Activated CD4-positive, alpha-beta T cell treated with anti-CD3 and anti-CD28 coated beads, Interleukin-2, amount 10 ng/mL, durations not matched to agents 7 days and 5 days (primary cell): ENCODE measurements at places on chromosomes 2 and 18. TPM values are rescaled to one million over a fixed set of nuclear protein-coding genes. Genes with fewer than 3 reads are reported as not detected.
A peak's percentile ranks its signal among the peaks of the same experiment; 100 is the strongest.

- no peak for DNase-seq
- peaks cover 9% of the 10 kb centered on the region for H3K36me3 ChIP-seq
- no peak overlapping the region for H3K4me3 ChIP-seq
- H3K4me1 ChIP-seq: peaks cover 46% of the 10 kb centered on the region
Measured at GRCh38 chr2:134140251-134140661, 113.6 kb upstream of the MGAT5 start.

DNA sequence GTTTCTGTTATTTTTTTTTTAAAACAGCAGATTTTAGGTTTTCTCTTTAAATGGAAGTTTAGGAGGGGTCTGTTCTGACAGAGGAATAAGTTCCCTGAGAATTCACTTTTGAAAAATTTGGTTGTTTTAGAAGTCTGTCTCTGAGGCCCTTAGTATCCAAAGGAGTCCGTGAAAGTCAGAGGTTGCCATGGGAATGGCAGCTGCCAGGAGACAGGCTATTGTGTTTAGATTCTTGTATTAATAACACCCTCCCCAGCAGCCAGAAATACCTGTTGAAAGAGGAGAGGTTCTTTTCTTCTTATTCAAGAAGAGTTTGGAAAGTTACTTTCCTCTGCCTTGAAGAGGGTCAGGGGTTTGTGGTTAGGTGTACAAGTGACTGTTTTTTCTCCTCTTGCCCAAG is 29.5 kb downstream of the TNP1 start:
- H3K27ac ChIP-seq: no peak overlapping the region
- H3K4me3 ChIP-seq: no peak overlapping the region
- H3K27me3 ChIP-seq: peaks cover 23% of the 10 kb centered on the region
- DNase-seq: no peak
- H3K4me1 ChIP-seq: no peaks in the 10 kb centered on the region
- no peaks in the 10 kb centered on the region for H3K36me3 ChIP-seq

DNA sequence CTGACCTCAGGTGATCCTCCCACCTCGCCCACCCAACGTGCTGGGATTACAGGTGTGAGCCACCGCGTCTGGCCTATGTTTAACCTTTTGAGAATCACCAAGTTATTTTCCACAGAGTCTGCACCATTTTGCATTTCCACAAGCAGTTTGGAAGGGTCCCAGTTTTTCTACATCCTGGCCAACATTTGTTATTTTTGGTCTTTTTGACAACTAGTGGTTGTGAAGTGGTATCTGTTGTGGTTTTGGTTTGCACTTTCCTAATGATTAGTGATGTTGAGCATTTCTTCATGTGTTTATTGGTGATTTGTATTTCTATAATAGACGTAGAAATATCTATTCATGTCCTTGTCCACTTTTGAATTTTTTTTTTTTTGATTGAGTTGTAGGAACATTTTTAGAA is 67.9 kb downstream of the BIRC6 start:
- no peaks in the 10 kb centered on the region for H3K27me3 ChIP-seq
- no peak overlapping the region for H3K4me3 ChIP-seq
- H3K27ac ChIP-seq: no peak overlapping the region

Gene AAMP
- total RNA-seq: 51.1 TPM

- H3K4me1 ChIP-seq: no peaks in the 10 kb centered on the region
- no peak for DNase-seq
- H3K4me3 ChIP-seq: no peak overlapping the region
- H3K36me3 ChIP-seq: no peaks in the 10 kb centered on the region
- H3K27me3 ChIP-seq: peaks cover 4% of the 10 kb centered on the region
Measured at GRCh38 chr2:218826791-218827190, 4.8 kb downstream of the PRKAG3 start.

DNA sequence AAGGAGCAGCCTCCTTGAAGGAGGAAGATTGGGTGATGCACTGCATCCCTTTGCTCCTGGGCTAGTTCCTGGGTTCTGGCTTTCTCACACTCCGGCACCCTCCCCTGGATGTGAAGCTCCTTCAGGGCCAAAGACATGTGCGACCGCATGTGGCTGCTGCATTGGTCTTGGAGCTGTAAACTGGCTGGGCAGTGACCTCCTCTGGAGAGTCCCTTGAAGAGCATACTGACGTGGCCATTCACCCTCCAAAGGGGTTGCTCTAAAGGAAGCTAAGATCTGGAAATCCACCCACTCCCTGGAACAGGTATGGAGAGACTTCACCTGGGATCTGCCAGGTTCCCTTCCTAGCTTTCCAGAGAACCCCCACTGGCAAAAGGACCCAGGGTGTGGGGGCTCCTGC is 62.1 kb downstream of the TMEM17 start:
- H3K4me3 ChIP-seq: no peak overlapping the region
- no peaks in the 10 kb centered on the region for H3K27me3 ChIP-seq
- no peaks in the 10 kb centered on the region for H3K36me3 ChIP-seq
- H3K4me1 ChIP-seq: no peaks in the 10 kb centered on the region

GRCh38 chr2:219199470-219200211 is 6.9 kb upstream of the ZFAND2B start:
- H3K27me3 ChIP-seq: no peaks in the 10 kb centered on the region
- DNase-seq: no peak
- no peaks in the 10 kb centered on the region for H3K36me3 ChIP-seq
- H3K4me1 ChIP-seq: peaks cover 7% of the 10 kb centered on the region

DNA sequence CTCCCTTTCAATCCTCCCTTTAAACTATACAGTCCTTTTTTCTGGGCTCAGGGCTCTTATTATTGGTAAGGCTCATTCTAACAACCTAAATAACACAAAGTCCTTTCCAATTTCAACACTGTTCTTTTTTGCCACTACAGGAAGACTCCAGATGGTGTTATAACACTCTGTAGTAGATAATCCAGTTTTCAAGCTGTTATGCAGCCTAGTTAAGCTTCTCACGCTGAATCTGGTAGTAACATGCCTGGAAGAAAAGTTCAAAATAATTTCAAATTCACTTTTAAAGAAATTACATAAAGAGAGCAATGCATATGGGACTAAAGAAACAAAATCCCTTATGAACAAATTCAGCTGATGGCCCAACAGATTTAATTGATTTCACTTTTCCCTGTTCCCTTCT is 3.2 kb upstream of the MPP4 start:
- DNase-seq: no peak
- H3K4me3 ChIP-seq: no peak overlapping the region
- H3K27ac ChIP-seq: no peak overlapping the region
- no peaks in the 10 kb centered on the region for H3K27me3 ChIP-seq

GRCh38 chr18:12872408-12872807 is 11.6 kb downstream of the PTPN2 start:
- H3K36me3 ChIP-seq: peaks cover 36% of the 10 kb centered on the region
- peak overlapping the region; percentile 10 for H3K27ac ChIP-seq

DNA sequence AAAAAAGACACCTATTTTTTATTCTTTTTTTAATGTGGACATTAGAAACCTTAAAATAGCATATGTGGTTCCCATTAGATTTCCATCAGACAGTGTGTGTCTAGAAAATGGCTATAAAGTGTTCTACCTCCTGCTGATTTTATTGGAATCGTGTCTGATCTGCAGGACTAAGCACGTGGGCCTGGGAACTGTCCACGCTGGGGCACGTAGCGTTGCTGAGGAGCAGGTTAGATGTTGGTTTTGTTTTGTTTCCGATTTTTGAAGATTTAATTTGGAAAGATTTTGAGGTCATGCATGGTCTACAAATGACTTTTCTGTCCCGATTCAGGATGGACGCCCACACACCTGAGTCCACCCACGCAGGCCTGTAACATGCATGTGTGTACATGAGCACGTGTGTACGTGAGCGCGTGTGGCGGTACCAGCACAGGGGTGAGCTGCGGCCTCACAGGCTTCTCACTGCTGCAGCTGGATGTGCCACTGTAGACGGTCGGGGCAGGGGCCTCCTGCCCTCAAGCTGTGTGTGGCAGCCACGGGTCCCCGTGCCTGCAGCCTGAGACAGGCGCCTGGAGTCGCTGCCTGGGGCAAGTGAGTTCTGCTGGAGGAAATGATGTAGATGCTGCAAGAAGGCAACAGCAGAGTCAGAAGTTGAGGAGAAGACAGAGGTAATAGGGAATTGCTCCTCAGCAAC is 99.7 kb upstream of the CTDP1 start:
- DNase-seq: no peak
- H3K36me3 ChIP-seq: no peaks in the 10 kb centered on the region
- no peak overlapping the region for H3K27ac ChIP-seq
- H3K27me3 ChIP-seq: no peaks in the 10 kb centered on the region

- H3K4me1 ChIP-seq: no peaks in the 10 kb centered on the region
- DNase-seq: no peak
- H3K36me3 ChIP-seq: no peaks in the 10 kb centered on the region
- no peak overlapping the region for H3K27ac ChIP-seq
- no peaks in the 10 kb centered on the region for H3K27me3 ChIP-seq
Measured at GRCh38 chr2:195795879-195796278, 138.9 kb downstream of the SLC39A10 start.

- no peak for DNase-seq
- H3K4me1 ChIP-seq: peaks cover 10% of the 10 kb centered on the region
- H3K27me3 ChIP-seq: no peaks in the 10 kb centered on the region
- H3K4me3 ChIP-seq: no peak overlapping the region
- H3K27ac ChIP-seq: no peak overlapping the region
Measured at GRCh38 chr2:102392942-102393341, 30.0 kb upstream of the IL18RAP start.

Gene REG3A
- total RNA-seq: not detected

Gene FLACC1
- total RNA-seq: 2.5 TPM

GRCh38 chr2:160473468-160474318 is 19.9 kb downstream of the RBMS1 start:
- H3K27me3 ChIP-seq: no peaks in the 10 kb centered on the region
- H3K4me1 ChIP-seq: peaks cover 76% of the 10 kb centered on the region
- H3K4me3 ChIP-seq: peak overlapping the region; percentile 53
- no peak for DNase-seq
- peak overlapping the region; percentile 89 for H3K27ac ChIP-seq

Gene EVA1A
- 0.17 TPM for total RNA-seq

GRCh38 chr18:7196421-7196820 is 34.5 kb upstream of the LRRC30 start:
- no peaks in the 10 kb centered on the region for H3K27me3 ChIP-seq
- DNase-seq: no peak
- no peak overlapping the region for H3K27ac ChIP-seq
- no peaks in the 10 kb centered on the region for H3K4me1 ChIP-seq

DNA sequence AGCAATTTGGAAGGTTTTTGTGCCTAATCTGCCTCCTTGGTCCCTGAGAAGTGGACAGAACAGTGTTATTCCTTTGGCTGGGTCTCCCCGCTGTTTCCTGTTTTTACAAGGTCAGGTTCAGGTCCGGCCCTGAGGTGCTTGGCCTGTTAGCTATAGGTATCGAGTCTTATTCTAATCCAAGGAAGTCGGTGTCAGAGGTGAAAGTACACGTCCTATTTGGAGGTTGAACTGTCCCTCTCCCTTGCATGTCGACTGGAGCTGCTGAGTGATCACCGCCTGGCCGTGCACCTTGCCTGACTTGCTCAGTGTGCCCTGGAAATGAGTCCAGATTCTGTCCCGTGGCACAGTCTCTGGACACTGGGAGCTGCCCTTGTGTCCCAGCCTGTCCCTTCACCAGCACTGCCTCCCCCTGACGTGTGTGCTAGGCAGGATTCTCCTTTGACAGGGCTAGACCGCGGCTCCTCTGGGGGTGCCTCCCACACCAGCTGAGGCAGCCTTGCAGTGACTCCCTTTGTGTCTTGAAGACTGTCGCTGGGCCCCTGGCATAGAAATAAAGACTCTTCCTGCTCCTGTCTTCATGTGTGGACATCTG is 65.7 kb upstream of the RBM44 start:
- no peak overlapping the region for H3K27ac ChIP-seq
- no peaks in the 10 kb centered on the region for H3K27me3 ChIP-seq
- H3K4me1 ChIP-seq: peaks cover 38% of the 10 kb centered on the region
- no peak for DNase-seq
- no peak overlapping the region for H3K4me3 ChIP-seq

Gene EPC2
- total RNA-seq: 32.0 TPM

GRCh38 chr2:221943076-221943810 is 355.6 kb downstream of the PAX3 start:
- no peaks in the 10 kb centered on the region for H3K4me1 ChIP-seq
- no peak overlapping the region for H3K4me3 ChIP-seq
- H3K27me3 ChIP-seq: no peaks in the 10 kb centered on the region
- H3K36me3 ChIP-seq: no peaks in the 10 kb centered on the region
- DNase-seq: no peak

DNA sequence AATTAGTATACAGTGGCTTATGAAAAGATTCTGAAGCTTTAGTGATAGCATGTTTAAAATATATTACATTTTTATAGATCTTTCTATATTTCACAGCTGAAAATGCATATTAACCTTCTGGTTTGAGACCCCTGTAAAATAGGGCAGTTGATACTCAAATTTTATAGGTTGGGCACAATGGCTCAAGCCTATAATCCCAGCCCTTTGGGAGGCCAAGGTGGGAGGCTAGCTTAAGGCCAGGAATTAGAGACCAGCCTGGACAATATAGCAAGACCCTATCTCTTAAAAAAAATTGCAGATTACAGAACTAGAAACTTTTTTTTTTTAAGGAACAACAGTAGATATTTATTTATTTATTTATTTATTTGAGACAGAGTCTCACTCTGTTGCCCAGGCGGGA is 31.2 kb downstream of the NBEAL1 start:
- H3K27ac ChIP-seq: no peak overlapping the region
- H3K4me1 ChIP-seq: no peaks in the 10 kb centered on the region
- no peaks in the 10 kb centered on the region for H3K27me3 ChIP-seq
- peaks cover 8% of the 10 kb centered on the region for H3K36me3 ChIP-seq

DNA sequence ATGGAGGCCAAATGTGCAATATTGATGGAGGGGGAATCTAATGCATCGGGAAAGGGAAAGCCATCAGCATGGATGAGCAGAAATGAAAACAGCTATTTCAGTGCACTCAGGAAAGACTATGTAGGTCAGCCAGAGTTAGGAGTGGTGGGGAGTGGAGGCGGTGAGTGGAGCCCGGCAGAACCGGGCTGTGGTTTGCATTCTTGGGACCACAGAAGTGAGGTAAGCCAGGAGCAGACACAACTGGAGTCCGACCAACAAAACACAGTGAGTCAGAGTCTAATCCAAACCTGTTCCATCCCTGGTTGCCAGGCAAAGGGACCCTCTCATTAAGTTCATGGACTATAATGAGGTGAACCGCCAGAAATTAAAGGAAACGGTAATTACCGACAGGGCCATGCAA is 61.1 kb upstream of the RAB12 start:
- no peak overlapping the region for H3K27ac ChIP-seq
- no peaks in the 10 kb centered on the region for H3K4me1 ChIP-seq
- no peak overlapping the region for H3K4me3 ChIP-seq
- DNase-seq: no peak
- H3K27me3 ChIP-seq: peaks cover 1% of the 10 kb centered on the region

Gene SLC38A11
- not detected for total RNA-seq

Gene ATRAID
- total RNA-seq: 81.8 TPM

Gene PRKAG3
- not detected for total RNA-seq

Gene CBLN2
- not detected for total RNA-seq

DNA sequence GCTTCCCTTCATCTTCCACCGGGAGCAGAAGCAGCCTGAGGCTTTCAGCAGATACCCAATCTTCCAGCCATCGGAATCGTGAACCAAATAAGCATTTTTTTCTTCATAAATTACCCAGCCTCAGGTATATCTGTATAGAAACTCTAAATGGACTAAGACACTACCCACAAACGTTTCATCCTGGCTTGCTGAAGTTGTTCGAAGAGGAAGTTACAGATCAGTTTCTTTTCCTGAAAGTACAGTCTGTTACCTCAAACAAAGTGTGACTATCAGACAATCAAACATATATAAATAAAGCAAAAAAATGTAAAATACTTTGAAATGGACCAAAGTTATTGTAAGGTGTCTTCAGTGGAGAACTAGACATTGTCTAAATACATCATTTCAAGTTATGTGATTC is 97.9 kb downstream of the MREG start:
- no peaks in the 10 kb centered on the region for H3K36me3 ChIP-seq
- no peak overlapping the region for H3K27ac ChIP-seq
- peaks cover 22% of the 10 kb centered on the region for H3K4me1 ChIP-seq
- peaks cover 22% of the 10 kb centered on the region for H3K27me3 ChIP-seq

- H3K27ac ChIP-seq: peak overlapping the region; percentile 16
- peaks cover 94% of the 10 kb centered on the region for H3K4me1 ChIP-seq
- peaks cover 65% of the 10 kb centered on the region for H3K36me3 ChIP-seq
- no peak overlapping the region for H3K4me3 ChIP-seq
Measured at GRCh38 chr2:239257511-239257937, 143.3 kb downstream of the HDAC4 start.
